ENCODE measurements at places on chromosomes 2 and 18.
A peak's percentile ranks its signal among the peaks of the same experiment; 100 is the strongest.

- DNase-seq = no peak
Measured at GRCh38 chr2:8046849-8047248, 635.0 kb upstream of the ID2 start.

GRCh38 chr2:241030883-241031282 is 32.5 kb downstream of the SNED1 start:
- no peak for DNase-seq

DNA sequence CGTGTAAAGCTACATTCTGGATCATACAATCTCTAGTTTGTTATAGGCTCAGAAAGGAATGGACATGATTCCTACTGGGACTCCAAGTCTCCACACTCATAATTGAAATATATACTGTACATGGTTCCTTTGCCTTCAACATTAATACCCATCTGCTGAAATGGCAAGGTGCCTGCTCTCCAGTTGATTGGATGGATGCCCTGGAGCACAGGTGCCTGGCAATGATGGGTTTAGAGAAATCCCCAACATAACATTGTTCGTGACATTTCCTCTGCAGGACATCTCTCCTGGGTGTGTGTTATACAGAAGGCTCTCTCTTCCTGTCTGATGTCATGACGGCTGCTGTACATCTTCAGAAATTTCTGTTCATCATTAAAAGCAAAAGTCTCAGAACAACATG is 449.7 kb upstream of the CWC22 start:
- no peak for DNase-seq

DNA sequence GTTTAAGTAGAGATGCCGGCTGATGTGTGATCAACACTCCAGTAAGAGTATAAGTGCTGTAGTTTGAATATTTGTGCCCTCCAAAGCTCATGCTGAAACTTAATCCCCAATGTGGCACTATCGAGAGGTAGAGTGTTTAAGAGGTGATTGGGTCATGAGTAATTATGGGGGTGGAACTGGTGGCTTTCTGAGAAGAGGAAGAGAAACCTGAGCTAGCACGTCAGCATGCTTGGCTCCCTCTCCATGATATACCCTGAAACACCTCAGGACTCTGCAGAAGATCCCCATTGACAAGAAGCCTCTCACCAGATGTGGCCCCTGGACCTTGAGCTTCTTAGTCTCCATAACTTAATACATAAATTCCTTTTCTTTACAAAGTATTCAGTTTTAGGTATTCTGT is 584.8 kb downstream of the TSN start:
- no peak for DNase-seq

- no peak for DNase-seq
Measured at GRCh38 chr18:8601277-8602032, 7.8 kb upstream of the RAB12 start.

- DNase-seq = no peak
Measured at GRCh38 chr2:57892920-57893319, 153.7 kb upstream of the VRK2 start.

DNA sequence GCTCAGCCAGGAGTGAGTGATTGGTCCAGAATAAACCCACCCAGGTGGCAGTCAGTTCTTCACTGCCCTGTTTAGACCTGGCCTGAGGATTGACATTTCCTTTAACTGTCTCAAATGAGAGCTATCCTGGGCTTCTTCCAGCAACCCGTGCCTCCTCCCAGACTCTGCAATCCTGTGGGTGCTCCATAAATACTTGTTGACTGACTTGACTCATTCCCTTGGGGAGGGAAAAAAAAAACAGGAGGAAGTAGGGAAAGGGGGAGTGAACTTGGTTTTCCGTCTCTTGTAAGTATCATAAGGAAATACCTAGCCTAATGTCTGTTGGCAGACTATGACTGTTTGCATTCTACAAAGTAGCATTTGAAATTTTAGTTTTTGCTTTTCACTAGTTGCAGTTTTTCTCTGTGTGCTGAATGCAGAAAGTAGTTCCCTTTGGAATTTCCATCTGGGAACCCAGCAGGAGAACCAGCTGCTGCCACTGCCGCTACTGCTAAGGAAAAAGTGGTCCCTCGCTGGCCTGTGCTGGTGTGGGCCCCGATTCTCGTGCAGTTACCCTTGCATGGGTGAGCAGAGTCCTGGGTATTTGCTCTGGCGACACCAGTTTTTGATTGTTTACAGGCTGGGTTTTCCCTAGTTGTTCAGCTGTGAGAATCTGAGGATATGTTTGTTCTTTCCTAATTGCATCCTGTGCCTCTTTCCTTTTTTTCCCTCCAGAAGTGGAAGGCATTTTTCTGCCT is 78.8 kb downstream of the TGOLN2 start:
- DNase-seq = peak; percentile 98

DNA sequence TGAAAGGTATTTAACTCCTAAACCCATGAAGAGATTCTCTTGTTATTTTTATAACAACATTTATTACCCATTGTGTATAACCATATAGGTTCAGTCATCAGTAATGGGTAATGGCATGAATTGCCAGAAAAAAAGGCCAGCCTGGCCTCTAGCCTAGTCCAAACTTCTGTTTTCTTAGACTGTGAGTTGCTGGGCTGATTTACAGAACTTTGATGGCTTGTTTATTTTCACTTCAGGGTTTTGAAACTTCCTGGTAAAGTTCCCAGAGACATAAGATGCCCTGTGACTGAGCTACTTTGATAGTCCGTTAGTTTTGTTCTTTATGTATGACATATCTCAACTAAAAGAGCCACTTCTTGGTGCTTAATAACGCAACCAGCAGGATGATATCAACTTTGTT is 164.8 kb downstream of the METTL4 start:
- DNase-seq = peak; percentile 64

DNA sequence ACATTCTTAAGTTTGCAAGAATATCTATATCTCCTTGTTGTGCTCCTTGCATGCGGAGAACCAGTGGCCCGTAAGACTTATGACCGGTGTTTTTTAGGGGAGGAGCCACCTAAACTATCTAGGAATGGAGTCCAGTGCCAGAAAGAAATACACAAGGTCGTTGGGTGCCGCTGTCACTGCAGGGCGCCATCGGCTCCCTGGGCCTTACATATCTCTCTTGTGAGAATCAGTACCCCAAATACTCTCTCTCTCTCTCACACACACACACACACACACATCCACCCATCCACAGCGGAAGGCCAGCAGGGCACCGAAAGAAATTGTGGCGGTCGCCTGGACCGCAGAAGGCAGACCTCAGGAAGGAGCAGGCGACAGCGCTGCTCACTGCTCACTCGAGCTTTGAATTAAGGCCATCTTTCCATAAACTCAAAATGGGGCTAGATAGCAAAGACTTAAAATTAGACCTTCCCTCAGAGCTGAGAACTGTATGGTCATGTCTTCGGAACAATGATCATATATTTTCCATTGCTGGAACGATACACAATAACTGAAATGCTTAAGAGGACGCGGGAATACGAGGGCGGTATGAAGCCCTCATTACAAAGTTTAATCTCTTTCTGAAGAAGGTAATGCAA is 10.4 kb downstream of the NR4A2 start:
- no peak for DNase-seq

- DNase-seq = no peak
Measured at GRCh38 chr2:8345200-8345599, 336.7 kb upstream of the ID2 start.

GRCh38 chr18:22964116-22964515 is 31.0 kb downstream of the RBBP8 start:
- DNase-seq = no peak

DNA sequence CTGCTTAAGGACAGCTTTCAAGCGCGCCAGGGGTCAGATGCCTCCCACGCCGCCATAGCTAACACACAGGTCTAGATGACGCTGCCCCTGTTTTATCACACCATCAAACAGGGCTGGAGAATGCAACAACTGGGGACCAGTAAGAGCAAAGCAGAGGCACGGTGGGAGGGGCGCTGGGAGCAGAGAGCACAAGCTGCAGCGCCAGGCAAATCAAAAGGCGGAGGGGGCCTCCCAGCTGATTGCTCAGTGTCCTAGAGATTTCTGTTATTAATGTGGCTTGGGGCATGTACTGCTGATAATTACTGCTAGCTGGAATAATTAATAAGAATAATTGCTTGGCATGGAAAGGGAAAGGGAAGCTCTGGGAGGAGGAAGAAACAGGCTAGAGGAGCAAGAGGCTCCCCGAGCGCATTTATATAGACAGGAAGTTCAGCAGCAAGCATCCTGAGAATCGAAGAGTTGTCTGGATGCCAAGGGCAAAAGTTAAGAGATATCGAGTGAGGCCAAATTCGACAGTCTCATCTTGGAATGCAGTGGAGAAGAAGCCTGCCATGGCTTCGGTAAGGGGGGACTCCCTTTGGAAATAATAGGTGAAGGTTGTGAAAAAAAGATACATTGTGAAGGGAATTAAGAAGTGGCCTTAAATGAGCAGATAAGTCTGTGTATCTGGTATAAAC is 104.5 kb upstream of the ZNF521 start:
- no peak for DNase-seq

DNA sequence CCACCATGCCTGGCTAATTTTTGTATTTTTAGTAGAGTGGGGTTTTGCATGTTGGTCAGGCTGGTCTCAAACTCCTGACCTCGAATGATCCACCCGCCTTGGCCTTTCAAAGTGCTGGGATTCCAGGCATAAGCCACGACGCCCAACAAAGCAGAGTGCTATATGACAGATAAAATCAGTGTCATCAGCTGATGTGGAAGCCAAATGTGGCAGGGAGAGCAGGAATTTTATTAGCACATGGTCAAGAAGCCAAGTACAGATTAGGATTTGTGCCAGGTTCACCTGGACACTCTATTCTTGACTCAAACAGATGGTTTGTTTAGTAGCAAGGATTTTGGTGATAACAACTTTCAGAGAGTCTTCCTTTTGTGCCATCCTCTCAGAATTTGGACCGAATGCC is 62.7 kb downstream of the LCLAT1 start:
- no peak for DNase-seq

DNA sequence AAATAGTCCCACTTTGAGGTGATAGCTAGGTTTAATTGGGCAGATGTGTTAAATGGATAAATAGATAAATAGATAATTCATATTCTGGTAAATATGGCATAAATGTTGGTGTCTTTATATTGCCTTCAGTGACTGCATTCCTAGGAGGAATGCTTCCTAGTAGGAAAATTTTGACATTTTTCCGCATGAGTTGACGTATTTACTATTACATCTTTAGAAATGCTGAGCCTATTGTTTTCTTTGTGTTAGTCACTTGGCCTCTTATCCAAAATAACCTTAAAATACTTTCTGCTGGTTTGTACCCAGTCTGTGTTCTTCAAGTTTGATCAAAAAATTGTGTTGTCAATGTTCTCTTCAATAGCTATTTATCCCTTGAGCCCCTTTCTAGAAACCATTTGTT is 495.6 kb upstream of the ZEB2 start:
- DNase-seq = no peak

All from fibroblast of skin of right quadriceps (primary cell).